ENCODE measurements at places on chromosomes 4 and X.

DNA sequence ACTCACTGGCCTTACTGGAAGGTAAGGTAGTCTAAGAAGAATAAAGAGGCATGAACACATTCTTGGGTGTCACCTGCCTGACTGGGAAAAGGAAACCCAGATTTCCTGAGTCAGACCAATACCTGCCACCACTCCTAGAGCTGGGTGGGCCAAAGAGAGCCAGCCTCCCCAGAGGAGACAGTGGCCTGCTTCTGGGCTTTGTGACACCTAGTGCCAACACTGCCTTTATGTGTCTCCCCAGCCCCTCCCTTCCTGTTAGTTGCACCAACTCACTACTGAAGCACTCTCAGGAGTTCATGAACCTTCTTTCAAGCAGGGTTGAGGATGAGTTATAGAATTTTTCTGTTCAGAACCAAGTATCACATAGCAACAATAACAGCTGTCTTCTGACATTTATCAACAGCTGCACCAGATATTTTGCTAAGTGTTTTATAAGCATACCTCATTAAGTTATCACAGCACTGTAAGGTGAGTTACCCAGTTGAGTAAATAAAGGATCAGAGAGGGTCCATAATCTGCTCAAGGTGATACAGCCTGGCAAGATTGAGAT, 77.6 kb upstream of the ETNPPL start:
- no peak for DNase-seq

DNA sequence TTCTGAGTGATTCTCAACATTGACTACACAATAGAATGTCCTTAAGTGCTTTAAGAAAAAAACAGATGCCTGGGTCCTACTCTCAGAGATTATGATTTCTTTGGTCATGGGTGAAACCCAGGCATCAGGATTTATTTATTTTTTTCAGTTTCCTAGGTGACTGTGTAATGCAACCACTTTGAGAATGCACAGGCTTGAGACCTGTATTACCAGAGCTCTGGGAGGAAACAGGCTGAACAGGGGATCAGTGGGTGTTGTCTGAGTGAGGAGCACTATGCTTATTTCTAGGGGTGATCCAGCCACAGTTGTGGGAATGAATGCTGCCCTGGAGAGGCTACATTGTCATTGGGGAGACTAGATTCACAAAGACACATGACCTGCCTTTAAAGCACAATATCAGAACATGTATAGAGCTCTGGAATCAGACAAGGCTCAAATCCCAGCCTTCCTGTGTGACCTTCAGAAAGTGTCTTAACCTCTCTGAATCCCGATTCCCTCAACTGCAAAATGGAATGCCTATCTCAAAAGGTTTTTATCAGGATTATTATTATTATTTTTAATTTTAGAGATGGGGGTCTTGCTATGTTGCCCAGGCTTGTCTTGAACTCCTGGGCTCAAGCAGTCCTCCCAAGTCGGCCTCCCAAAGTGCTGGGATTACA, 61.6 kb upstream of the PRPS1 start:
- DNase-seq: no peak

DNA sequence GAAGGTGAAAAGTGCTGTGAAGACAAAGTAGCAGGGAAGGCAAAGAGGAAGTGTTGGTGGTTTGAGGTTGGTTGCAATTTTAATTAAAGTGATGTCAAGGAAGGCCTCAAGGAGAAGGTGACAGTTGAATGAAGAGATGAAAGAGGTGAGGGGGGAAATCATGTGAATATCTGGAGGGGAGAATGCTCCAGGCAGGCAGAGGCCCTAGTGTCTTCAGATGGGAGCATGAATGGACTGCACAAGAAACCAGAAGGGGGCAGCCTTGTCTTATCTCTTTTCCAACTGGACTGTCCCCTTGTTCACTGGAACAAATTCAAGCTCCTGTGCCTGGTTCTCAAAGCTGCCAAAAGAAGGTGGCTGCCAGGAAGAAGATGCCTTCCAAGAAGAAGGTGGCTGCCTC, 68.4 kb downstream of the MAOB start:
- peak; percentile 5 for DNase-seq

- DNase-seq: peak; percentile 1
Measured at GRCh38 chr4:132123870-132124623, 1025.0 kb upstream of the PCDH10 start.

- no peak for DNase-seq
Measured at GRCh38 chr4:133618963-133619362, 469.9 kb downstream of the PCDH10 start.

All from inflammatory macrophage (primary cell).